ENCODE measurements at places on chromosomes 11 and 22.

- no peak for DNase-seq
Observed at GRCh38 chr22:47327241-47327640, 564.8 kb downstream of the TBC1D22A start.

GRCh38 chr11:1936781-1937615, 10.1 kb upstream of the MRPL23 start:
- DNase-seq, result no peak

DNA sequence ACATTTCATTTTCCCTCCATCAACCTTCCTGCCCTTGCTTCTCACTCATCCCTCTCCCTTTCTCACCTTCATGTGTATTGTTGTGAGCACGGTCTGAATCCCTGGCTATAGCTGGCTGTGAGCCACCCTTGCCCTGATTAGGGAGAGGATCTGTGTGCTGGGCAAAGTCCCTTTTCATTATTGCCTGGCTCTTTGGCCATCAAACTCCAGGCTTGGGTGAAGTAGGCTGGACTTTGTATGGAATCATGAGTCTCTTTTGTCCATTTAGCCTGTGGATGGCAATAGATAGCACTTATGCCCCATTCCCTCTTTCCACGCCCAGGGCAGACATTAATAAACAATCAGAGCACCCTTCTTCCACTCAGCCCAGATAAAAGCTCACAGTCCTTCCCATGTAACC, 6.7 kb downstream of the MYO18B start:
- no peak for DNase-seq

DNA sequence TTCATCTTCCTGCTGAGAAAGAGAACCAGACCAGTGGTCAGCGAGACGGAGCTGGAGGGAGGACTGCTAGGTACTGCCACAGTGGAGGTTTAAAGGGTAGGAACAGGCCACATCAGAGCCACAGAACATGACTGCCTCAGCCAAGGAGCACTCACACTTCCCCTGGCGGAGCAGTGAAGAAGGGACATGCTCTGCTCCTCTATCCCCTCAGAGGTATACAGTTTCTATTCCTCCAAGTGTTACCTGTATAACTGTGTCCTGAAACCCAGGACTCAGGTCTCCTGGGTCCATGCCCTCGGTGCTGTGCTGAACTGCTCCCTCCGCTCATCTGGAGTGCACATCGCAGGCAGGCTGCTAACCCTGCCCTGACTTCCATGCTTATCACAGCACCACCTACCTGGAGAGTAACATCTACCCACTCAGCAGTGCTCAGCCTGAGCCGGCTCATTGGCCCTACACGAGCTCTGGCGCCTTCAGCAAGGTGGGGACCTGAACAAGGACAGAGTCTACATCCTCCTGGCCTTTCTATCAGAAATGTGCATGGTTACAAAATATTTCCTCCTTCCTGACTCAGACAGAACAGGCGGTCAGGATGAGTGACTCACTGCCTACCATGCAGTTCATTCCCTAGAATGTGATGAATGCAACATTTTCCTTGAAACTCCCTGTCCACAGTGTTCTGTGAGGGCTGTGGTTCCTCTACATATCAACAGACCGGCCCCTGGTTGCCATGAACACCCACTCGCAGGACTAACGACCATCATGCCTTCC, 52.9 kb downstream of the C11orf58 start:
- no peak for DNase-seq

DNA sequence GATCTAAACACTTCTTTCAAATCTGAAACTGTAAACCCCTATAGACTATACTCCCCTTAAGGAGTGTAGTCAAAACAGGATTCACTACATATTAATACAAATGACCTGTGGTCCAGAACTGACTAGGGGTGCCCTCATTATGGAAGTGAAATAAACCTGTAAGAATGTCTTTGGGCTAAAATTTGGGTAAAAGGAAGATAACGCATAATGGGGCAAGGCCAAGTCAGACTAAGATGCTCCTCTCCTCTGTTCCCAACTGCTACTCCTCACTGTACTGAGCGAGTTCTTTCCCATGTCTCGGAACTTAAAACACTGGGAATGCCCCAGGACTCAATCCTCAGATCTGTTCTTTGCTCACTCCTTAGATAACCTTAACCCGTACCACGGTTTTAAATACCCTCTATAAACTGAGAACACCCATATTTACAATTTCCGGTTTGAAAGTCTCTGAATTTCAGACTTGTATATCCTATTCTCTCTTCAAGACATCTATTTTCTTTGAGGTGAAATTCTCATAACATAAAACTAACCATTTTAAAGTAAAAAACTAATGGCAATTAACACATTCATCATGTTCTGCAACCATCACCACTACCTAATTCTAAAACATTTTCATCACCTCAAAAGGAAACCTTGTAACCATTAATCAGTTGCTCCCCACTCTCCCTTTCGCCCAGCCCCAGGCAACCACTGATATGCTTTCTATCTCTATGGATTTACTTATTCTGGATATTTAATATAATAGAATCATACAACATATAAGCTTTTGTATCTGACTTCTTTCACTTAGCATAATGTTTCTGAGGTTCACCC, 4.0 kb downstream of the THAP12 start:
- DNase-seq, result no peak

DNA sequence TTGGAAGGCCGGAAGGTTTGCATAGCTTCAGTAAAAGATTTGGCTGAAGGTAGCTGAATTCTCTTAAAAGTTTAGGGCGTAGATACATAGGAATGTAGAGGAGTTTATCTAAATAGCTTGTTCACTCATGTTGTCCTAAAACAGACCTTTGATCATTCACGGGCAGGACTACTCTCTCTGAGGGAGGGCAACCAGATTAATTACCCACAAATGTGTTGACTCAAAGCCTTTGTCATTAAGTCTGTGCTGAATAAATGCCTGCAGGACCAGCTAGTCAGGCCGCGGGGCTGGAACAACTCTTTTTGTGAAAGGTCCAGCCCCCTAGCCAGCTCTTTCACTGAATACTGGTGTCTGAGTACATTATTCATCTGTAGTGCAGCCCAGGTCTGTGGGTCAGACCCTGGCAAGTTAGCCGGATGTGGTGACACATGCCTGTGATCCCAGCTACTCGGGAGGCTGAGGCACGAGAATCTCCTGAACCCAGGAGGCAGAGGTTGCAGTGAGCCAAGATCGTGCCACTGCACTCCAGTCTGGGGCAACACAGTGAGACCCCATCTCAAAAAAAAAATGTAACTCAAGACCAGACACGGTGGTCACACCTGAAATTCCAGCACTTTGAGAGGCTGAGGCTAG, 2.8 kb upstream of the FADD start:
- DNase-seq, result no peak

GRCh38 chr11:33857933-33858371, 33.9 kb downstream of the LMO2 start:
- DNase-seq, result peak; percentile 17

- no peak for DNase-seq
Observed at GRCh38 chr11:117374316-117375055, 46.8 kb downstream of the CEP164 start.

DNA sequence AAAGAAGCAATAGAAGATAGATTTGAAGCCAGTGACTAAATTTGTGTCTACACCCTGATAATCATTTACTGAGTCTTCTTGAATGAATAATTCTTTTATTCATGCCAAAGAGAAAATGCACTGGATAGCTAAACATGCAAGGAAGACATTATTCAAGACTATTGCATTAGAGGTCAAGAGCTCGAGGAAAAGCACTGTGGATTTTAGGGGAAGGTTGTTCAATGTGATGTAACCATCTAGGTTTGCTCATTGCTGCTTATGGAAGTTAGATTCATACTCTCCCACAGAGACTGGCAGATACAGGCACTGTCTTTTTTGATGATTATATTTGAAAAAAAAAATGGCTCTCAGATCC, 682.1 kb downstream of the KCNA4 start:
- DNase-seq, result no peak

DNA sequence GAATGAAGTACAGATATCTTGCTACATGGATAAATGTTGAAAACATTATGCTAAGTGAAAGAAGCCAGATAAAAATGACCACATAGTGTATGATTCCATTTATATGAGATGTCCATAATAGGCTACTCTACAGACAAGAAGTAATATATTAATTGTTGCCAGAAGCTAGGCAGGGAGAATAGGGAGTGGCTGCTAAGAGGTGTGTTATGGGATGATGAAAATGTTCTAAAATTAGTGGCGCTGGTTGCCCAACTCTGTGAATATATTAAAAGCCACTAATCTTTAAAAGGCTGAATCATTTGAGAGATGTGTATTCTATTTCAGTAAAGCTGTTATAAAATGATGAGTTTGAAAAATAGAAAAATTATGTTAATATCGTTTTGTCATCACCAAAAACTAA, 144.4 kb downstream of the NCAM1 start:
- no peak for DNase-seq

GRCh38 chr11:124656774-124657630, 16.5 kb downstream of the SIAE start:
- DNase-seq, result no peak

- no peak for DNase-seq
Observed at GRCh38 chr11:11612439-11612838, 9.4 kb downstream of the GALNT18 start.

DNA sequence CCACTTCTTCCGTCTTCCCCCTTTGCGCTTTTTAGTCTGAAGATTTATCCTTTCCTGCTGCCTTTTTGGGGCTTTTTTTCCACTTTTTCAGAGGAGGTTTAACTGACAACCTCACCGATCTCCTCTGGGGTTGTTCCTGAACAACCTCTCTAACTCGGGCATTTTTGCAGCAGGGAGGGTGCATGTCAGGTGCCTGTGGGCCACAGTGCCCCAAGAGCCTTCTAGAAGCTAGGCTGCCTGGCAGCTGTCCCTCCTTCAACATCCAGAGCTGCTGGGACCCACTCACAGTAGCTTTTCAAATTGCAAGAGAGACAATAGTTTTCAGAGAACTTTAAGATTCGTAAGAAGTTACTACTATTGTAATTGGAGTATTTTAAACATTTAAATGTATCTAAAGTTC, 1112.4 kb upstream of the CNTN5 start:
- no peak for DNase-seq

GRCh38 chr11:59247531-59248227, 35.0 kb upstream of the MPEG1 start:
- no peak for DNase-seq

GRCh38 chr11:66316849-66317251, at the start of gene CD248:
Gene CD248, minus strand, starts transcription at chr11:66317044. Its CDS starts 17 bp downstream, at chr11:66317027.
- no peak for DNase-seq

All from NCI-H1436 treated with DMSO at 0.1 percent for 48 hours (cell line).